ENCODE measurements at places on chromosomes 1 and 21.
A peak's percentile ranks its signal among the peaks of the same experiment; 100 is the strongest.

DNA sequence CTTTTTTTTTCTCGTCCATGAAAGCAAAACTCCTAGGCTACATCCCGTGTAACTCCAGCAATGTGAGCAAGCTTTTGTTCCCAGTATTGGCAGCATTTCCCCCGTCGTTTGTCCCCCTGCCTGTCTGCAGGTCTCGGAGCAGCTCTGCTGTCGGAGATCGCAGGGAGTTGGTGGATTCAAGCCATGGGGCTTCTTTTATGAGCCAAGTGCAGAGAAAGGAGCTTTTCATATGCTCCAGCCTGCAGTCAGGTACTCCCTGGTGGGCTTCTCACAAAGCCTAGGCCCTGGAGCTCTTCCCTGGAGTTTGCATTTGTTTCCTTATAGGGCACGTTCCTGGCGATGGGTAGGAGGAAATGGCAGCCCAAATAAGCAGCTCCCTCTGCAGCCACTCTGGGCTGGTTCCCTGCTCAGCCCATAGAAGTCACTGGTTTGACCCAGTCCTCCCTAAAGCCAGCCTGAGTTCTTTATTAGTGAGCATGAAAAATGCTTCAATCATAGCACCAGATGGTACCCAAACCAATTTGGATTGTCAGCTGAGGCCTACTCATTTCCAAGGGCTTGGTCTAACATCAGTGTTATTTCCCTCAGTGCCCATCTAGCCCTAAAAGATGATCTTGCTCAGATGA is 78.3 kb downstream of the NUF2 start:
- no peak for DNase-seq

DNA sequence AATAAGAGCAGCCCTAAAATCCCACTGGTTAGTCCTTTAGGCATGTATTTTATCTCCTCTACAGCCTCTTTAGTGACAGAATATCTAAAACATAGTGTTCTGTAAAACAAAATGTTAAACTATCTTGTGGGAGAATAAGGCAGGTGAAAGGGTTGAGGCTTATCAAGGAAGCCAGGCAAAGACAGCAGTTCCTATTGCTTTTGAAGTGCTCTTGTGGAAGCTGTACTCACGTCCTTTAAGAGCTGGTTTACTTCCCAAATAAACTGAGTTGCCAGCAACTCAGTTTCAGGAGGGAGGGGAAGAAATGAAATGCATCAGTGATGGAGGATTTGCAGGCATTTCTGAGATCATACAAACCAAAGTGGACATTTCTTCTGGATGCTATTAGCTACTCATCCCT is 529.6 kb upstream of the ZRANB2 start:
- DNase-seq: no peak

DNA sequence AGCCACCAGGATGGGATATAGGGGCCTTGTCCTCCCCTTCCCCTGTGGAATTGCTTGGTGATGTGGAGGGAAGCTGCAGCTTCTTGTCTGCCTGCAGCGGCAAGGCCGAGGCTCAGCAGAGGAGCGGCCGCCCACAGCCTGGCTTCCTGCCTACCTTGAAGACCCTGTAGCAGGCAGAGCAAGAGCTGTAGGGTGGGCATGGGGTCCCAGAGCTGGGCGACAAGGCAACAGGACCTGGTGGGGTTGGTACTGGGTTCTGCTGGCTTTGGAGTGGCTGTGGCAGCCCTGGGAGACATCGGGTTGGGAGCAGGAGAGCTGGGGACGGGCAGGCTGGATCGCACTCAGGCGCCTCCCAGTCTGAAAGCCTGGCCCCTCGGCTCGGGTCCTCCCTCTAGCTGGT is 5.7 kb upstream of the GPR153 start:
- DNase-seq: no peak

GRCh38 chr1:77446841-77447555 is 165.2 kb downstream of the AK5 start:
- no peak for DNase-seq

- DNase-seq: no peak
Observed at GRCh38 chr1:182383037-182383661, 8.4 kb downstream of the GLUL start.

DNA sequence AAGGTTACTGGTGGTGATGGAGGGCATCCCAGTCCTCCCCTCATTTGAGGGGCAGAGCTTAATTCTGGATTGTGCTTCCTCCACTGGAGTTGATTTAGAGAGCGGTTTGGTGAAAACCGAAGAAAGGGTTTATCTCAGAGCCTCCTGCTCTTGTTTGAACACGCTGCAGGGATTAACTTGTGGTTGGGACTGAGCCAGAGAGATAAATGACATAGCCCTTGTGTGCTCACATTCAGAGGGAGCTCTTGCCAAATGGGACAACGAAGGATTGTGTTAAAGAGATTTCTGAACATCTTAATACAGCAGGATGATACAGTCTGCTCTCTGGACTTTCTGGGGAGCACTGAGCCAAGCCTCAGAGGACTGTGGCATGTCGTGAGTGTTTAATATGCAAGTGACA is 308.2 kb downstream of the DISC1 start:
- DNase-seq: no peak

DNA sequence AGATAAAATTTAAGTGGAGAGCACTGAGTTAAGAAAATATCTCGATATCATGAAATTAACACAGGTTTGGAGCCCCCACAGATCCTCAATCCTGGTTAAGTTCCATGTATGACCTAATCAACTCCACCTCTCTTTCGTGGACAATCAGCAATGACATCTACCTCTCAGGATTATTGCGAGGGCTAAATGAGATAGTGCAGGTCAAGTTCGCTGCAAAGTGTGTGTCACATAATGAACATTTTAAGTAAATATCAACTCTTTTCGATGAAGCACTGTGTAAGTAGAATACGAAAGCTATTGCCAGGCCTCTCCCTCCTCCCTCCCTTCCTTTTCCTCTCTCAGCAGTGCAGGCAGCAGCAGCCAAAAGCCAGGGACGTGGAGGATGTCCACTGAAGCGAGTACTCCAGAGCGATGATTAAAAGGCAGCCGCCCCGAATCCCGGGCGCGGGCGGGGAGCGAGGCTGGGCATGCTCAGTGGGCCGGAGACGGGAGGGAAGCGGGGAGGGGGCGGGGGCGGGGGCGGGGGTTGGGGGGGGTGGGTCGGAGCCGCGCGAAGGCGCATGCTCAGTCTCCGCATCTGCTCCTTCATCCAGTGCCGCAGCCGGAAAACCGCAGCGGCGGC is at the start of gene CAMSAP2:
CAMSAP2 (plus strand) TSS at position 567 of the 622 bp plus-strand sequence. CDS start 935 bp downstream, outside the sequence.
- DNase-seq: peak; percentile 92

GRCh38 chr1:4733446-4734177 is 79.2 kb downstream of the AJAP1 start:
- no peak for DNase-seq

GRCh38 chr1:59638231-59638711 is 176.5 kb upstream of the HOOK1 start:
- no peak for DNase-seq

- DNase-seq: no peak
Observed at GRCh38 chr1:174217787-174218574, 58.7 kb downstream of the RABGAP1L start.

- no peak for DNase-seq
Observed at GRCh38 chr1:117014209-117014608, 12.6 kb downstream of the CD101 start.

DNA sequence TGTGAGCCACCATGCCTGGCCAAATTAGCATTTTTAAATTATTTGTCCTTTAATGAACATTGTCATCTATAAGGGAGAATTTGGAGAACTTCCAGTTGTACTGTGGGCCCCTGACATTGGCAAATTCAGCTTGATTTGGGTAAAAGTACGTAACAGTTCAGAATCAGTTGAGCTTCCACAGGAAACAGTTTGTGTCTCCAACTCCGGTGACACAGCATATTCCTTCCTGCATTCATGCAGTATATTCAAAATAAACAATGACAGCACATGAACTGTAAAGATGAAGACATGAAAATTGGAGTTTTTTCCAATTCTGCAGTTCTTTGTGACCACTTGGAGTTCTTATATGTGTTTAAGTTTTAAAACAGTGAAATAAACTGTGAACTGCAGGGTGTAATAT is 28.2 kb downstream of the RNF220 start:
- no peak for DNase-seq

GRCh38 chr1:172136925-172137324 is 283.6 kb upstream of the C1orf105 start:
- DNase-seq: no peak

GRCh38 chr1:225733254-225733653 is 44.4 kb upstream of the SRP9 start:
- no peak for DNase-seq

- no peak for DNase-seq
Observed at GRCh38 chr1:17923666-17924065, 168.5 kb downstream of the ACTL8 start.

- DNase-seq: no peak
Observed at GRCh38 chr1:81392526-81393226, 408.1 kb upstream of the ADGRL2 start.

DNA sequence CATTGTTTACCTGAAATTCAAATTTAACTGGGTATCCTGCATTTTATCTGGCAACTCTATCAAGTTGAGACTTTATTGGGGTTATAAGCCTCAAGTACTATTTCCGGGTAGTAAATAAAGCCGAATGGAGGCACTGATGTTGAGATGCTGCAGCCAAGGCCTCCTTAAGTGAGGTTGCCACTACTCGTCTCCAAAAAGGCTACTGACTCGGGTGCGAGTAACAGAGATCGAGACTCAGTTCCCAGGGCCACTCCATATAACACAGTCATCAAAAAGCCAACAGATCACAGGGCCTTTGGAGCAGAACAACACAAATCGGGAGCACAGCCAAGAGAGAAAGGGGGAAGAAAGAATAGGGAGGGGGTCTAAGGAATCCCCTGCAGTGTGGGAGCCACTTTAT is 524 bp downstream of the COPA start:
- no peak for DNase-seq

DNA sequence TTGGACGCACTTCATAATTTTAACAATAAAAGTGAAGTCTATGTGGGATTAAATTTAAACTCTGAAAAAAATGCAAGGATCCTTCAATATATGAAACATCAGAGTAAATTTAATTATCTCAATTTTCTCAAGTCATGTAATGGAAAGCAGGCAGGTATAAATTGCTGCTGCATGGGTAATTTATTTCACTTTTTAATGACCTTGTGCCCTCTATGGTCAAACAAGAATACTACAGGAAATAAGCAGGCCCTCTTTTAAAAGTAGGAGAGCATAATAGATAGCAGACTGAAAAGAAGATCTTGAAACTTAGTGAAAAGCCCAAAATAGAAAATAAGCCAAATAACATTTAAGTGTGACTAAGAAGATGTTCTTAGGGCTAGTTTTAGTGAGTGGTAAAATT is 22.9 kb downstream of the BCAS2 start:
- DNase-seq: no peak

DNA sequence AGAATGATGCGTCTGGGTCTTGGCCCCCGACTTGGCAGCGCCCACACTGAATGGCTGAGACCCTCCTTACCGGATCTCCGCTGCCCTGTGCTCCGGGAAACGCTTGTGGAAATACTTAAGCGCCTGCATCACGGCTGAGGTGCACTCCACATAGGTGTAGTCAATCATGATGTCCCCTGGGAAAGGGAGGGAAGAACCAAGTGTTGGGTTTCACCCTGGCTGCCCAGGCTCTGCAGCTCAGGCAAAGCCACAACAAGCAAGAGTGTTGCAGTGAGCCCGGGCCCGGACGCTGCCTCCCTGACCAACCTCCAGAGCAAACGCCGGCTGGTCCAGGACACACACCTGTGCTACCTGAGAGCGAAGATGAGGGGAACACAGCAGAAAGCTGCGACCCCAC is 21.5 kb upstream of the SPATC1L start:
- peak; percentile 62 for DNase-seq

- no peak for DNase-seq
Observed at GRCh38 chr1:175208773-175209492, 16.4 kb upstream of the KIAA0040 start.

GRCh38 chr1:182602935-182603645 is 1.1 kb downstream of the RGS16 start:
- DNase-seq: peak; percentile 70

GRCh38 chr1:166933633-166934032 is 41.7 kb downstream of the ILDR2 start:
- no peak for DNase-seq

- no peak for DNase-seq
Observed at GRCh38 chr1:76164165-76164564, 89.6 kb downstream of the ST6GALNAC3 start.

- no peak for DNase-seq
Observed at GRCh38 chr1:33047839-33048305, 11.2 kb upstream of the AK2 start.

GRCh38 chr1:24379733-24380315 is 33.8 kb downstream of the STPG1 start:
- DNase-seq: no peak

- DNase-seq: no peak
Observed at GRCh38 chr21:25776440-25776839, 41.7 kb downstream of the GABPA start.

- no peak for DNase-seq
Observed at GRCh38 chr1:218665221-218665620, 320.1 kb downstream of the TGFB2 start.

- DNase-seq: no peak
Observed at GRCh38 chr1:212816567-212817278, 25.0 kb downstream of the TATDN3 start.

All from upper lobe of right lung (tissue), 1 donor.